ENCODE measurements at places on chromosomes 4 and X. TPM values are rescaled to one million over a fixed set of nuclear protein-coding genes. Genes with fewer than 3 reads are reported as not detected.

GRCh38 chrX:19728915-19729314 lies 158.5 kb downstream of the SH3KBP1 start:
- DNase-seq = no peak

DNA sequence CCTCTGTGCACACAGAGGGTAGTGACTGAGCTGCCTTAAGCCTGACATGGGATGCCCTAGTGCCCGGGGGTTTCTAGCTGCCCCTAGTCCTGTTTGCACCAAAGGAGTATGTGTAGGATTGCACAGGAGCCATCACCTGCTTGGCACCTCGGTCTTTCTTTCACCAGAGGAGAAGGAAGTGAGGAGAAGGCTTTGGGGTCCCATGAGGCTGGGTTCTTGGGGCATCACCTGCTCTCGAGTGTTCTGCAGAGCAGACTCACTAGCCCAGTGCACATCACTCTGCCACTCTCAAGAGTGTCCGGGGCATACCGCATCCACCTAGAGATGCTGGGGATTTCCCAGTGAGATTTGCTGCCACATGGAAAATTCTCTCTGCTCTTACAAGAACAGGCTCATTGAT lies 40.5 kb upstream of the GPR78 start:
- DNase-seq = no peak

Gene ASB12
- not detected for total RNA-seq

DNA sequence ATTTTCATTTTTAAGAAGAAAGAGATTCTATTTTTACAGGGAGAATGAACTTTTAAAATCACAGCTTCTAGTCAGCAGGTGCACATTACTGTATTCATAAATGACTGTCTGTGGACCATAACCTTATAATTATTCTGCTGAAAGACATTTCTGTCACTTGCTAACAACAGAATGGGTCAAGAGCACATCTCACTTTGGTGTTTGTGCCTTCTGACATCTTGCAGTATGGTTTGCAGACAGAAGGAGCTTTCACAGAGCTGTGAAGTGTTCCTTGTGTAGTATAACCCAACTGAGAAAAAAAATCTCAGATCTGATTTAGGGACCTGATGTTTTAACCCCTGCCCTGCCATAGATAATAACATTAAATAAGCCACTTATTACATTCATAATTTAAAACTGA lies 131.4 kb upstream of the CTSO start:
- no peak for DNase-seq

- no peak for DNase-seq
Observed at GRCh38 chrX:30791296-30792278, 97.5 kb downstream of the TAB3 start.

Gene ATP7A
- 13.5 TPM for total RNA-seq

GRCh38 chr4:136713140-136713539 lies 819.2 kb downstream of the PCDH18 start:
- no peak for DNase-seq

Gene SERTM2
- total RNA-seq = not detected

Gene ATP2B3
- 0.21 TPM for total RNA-seq

- DNase-seq = no peak
Observed at GRCh38 chr4:147913137-147913536, 181.2 kb downstream of the ARHGAP10 start.

Gene CSN1S1
- total RNA-seq = not detected

- DNase-seq = no peak
Observed at GRCh38 chrX:46599051-46599560, 25.5 kb downstream of the CHST7 start.

GRCh38 chrX:38379088-38379487 lies 26.7 kb downstream of the OTC start:
- DNase-seq = no peak
